ENCODE measurements at places on chromosomes 12 and 14.

GRCh38 chr14:70993931-70994330 lies 86.7 kb downstream of the PCNX1 start:
- no peak for DNase-seq

DNA sequence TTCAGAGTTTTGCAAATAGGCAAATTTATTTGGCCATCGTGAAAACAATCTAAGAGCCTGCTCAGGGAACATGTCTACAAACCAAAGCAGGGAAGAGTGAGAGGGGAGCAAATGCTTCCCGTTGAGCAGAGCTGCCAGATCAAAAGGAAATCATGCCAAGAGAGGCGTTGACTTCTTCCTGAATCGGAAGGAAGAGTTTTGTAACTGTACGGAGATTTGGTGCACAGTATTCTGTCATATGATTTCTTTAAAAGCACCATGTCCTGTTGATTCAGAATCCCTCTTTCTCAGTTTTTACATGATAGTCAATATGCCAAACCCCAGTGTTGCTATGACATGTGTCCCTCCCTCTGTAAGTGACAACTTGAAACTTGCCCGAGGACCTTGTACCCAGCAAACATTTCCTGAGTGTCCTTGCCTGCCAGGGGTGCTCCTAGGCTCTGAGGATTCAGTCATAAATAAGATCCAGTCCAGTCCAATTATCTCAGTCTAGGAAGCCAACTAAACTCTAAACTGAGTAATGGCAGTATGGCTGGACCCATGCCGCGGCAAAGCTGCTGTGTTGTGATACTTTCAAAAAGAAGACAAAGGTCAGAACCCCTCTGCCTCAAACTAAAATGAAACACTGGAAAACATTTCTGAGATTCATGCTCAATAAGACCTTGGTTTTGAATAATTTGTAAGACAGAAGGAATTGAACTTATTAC lies 300.1 kb upstream of the FKBP4 start:
- no peak for DNase-seq

DNA sequence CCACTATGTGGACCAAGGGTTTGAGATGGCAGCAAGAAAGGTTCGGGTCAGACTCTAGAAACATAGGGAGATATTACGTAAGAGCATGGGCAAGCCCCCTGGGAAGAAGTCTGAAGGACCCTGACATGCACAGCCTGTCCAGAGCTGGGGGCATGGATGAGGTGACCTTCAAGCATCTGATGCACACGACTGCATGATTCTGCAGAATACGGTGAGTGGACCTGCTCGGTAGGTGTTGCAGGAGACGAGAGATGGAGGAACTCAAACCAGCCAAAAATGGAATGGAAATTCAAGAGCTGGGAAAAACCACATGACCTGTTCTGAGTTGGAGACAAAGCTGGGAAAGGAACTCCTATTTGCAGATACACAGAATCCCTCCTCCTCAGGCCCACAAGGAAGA lies 43.6 kb downstream of the ANO2 start:
- no peak for DNase-seq

- DNase-seq = no peak
These were observed 141.2 kb downstream of the MED13L start for GRCh38 chr12:116136340-116136739.

DNA sequence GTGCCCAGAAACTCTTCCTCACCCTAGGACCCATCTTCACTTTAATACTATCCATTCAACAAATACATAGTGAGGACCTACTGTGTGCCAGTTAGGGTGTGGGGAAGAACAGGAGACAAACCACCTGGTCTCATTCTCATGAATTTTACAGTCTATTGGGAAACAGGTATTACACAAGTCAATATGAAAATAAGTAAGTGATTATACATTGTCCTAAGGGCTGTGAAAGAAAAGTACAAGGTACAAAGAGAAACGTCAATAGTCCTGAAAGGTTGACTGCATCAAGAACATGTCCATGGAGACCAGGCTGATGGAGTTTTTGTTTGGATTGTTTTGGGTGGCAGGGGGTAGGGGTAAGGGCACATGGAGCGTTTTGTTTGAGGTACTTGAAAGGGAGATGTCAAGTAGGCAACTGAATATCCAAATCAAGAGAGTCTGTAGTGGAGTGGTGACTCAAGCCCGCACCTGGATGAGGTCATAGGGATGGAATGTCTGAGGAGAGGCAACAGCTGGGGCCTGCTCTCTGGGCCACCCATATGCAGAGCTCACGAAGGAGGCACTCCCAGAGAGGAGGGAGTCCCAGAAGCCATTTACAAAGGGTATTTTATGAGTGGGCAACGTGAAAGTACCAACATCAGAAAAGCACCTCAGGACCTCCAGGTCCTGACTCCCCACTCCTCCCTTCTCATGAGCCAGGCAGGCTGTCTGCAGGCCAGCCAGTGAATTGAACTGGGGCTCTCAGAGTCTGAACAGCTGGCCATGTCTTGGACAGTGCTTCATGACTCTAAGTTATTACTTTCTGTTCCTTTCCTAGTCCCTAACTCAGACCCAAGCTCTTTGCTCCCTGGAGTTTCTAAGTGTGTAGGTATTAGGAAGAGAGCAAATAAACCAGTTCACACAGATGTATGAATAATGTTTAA lies 272.0 kb downstream of the ZFP36L1 start:
- DNase-seq = peak; percentile 81

DNA sequence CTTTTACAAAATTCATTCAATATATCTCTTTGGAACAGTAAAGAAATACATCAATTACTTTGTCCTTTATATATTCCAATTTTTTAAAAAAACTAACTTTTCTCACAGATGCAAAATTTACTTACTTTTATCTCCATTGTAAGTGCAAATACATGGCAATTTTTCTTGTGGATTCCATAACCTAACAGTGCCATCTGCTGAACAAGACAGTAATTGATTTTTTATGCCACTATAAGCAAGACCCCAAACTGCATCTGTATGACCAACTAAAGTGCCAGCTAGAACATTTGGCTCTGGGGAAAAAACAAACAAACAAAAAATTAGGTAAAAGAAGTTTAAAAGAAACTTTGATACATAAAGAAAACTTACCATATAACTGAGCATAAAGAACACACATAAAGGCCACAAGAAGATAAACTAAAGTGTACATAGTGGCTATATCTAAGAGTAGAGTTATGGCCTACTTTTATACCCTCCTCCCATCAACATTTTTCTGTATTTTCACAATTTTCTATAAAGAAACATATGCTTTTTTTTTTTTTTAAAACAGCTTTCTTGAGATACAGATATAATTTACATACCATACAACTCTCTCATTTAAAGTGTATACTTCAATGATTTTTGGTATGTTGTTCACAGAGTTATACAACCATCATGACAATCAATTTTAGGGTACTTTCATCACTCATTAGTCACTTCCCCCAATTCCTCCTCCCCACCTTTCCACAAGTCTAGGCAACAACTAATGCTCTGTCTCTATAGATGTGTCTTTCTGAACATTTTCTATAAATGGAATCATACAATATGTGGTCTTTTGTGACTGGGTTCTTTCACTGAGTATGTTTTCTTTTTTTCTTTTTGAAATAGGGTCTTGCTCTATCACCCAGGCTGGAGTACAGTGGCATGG lies 32.6 kb downstream of the COCH start:
- DNase-seq = peak; percentile 27

- DNase-seq = no peak
These were observed 98.1 kb downstream of the WIF1 start for GRCh38 chr12:65022960-65023359.

DNA sequence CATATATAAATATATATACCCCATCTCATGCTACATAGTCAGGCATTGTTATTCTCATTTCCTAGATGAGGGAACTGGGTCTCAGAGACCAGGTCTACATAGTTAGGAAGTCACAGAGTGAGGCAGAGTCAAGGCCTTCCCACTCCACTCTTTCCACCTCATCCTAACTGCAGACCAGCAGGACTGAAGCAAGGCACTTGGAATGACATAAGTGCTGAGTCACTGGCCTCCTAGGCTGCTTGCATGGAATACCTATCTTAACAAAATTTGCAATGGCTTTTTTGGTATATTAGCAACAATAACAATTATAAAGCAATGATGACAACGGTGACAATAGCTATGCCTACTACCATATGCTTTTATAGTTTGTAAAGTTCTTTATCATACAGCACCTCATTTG lies 5.4 kb upstream of the ANO4 start:
- peak; percentile 52 for DNase-seq

DNA sequence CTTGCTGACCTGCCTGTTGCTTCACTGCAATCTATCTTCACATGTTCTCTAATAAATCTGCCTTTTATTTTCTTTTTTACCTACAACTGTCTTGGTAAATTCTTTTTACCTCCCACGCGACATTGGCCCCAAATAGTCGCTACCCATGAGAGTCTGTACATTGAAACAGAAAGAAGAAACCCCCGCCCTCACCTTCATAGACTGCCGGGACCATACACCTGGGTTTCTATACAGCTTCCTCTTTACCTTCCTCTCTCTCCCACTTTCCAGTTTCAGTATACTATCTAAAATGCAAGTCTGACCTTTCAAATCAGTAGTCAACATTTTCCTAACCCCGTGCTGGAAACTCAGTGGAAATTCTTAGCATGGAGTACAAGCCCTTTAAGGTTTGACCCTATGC lies 4.8 kb downstream of the SLC8A3 start:
- no peak for DNase-seq

DNA sequence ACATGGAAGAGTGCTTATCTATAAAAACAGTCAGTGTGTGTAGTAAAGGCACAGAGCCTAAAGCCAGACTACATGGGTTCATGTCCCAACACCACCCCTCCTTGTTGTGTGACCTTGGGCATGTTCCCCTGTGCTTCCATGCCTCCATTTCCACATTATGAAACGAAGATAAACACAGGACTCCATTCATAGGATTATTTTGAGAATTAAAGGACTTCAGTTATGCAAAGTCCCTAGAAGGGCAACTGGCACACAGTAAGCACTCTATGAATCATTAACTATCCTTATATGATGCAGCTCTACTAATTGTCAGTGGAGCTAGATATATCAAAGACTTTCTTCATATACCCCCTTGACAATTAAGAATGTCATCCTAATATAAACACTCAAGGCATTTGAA lies 17.8 kb downstream of the IFNG-AS1 start:
- DNase-seq = peak; percentile 63

GRCh38 chr12:54958048-54958658 lies 26.4 kb downstream of the TESPA1 start:
- DNase-seq = peak; percentile 70

DNA sequence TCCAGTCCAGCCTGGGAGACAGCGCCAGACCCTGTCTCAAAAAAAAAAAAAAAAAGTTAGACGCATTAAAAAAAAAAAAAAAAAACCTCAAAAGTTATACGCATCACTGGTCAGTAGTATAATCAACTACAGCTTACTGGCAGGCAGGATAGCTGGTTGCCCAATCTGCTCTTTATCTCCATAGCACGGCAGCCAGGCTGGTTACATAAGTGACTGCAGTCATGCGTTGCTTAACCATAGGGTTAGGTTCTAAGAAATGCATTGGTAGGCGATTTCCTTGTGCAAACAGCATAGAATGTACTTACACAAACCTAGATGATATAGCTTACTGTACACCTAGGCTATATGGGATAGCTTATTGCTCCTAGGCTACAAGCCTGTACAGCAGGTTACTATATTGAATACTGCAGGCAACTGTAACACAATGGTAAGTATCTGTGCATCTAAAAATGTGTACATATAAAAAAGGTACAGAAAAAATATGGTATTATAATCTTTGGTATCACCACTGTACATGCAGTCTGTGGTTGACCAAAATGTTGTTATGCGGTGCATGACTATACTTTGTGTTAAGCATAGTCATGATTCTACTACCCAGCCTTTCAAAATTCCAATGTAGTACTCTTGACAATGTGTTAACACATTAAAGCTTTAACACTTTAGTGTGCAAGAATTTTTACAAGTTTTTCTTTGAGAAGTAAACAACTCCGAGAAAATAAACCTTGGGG lies 8.1 kb downstream of the L2HGDH start:
- DNase-seq = peak; percentile 94

- no peak for DNase-seq
These were observed 582.5 kb upstream of the MGAT4C start for GRCh38 chr12:86838711-86839110.

DNA sequence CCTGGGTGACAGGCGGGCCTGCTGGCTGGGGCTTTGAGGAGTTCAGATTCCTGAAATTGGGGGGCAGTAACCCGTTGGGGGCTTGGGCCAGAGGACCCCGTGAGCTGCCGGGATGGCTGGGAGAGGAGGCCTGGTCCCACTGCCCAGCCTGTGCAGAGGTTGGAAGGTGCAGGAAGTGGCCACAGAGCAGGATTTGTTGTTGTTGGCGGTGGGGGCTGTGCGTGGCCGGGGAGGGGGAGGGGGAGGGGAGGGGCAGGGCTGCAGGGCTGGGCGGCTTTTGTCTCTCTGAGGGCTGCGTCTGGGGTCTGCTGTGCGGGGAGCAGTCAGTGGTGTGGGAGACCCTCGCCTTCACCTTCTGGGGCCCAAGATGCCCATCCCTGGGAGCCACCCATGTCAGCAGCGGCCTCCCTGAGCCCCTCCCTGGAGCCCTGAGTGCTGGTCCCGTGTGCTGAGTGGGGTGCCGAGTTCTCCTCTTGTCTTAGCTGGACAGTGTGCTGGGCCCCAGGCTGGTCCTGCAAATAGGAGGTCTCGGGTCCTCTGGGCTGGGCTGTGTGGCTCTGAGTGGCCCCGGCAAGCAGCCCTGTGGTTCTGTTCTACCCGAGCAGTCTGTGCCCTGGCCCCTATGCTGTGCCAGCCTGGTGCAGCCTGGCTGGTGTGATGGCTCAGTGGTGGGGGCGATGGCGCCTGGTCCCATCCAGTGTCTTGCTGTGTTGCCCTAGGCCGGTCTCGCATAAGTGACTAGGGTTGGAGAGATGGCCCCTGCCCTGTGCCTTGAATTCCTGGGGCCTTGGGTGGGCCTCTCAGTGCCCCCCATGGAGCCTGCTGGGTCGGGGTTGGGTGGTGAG lies 10.3 kb downstream of the KIF26A start:
- no peak for DNase-seq

DNA sequence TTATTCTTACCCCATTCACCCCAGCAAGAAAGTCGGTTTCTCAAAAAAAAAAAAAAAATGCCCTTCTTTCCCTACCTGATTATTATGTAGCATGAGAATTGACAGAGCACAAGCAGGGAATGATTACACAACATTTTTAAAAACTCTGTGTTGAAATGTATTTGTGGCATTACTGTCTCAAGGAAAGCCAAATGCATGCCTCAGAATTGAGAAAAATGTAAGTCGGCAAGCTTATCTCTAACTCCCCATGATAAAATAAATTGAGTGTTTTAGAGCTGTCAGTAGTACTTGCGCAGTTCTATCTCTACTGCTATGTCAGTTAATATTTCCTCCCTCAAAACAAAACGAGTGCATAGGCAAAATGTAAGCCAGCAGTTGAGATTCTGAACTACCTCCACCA lies 25.7 kb downstream of the ANO4 start:
- no peak for DNase-seq

Measured in renal cortical epithelial cell (primary cell).